ENCODE measurements at places on chromosomes 2 and 18.

DNA sequence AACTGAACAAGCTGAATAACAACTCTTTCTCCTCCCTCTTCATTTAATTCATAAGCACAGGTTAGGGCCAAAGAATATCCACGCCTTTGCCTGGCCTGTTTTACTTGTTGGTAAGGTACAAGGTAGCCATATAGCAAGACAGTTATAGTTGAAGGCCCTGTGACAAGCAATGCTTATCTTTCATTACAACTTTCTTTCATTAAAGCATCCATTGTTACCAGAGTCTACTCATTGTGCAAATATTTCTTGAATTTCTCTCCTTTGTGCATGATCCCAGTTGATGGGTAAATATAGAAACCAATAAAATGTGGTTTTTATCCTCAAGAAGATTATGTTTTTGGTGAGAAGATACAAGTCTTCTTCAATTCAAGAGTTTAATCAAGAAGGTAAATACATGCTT is 140.2 kb downstream of the UBE2E3 start:
- no peak for DNase-seq

GRCh38 chr18:22839340-22839821 is 93.7 kb upstream of the RBBP8 start:
- DNase-seq: no peak

DNA sequence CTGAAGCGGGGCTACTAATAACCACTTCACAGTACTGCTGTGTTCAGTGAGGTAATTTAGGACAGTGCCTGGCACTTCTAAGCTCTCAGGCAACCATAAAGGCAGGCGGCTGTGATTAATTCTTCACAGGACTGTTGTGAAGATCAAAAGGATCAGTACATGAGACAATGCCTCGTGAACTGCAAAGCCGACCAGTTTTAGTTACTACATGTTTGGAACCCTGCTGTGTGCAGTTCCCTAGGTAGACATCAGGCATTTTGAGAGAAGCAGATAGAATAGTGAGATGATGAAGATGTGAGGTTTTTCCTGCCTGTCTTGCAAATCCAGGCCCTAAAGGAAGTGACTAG is 19.1 kb downstream of the EFHD1 start:
- DNase-seq: no peak

DNA sequence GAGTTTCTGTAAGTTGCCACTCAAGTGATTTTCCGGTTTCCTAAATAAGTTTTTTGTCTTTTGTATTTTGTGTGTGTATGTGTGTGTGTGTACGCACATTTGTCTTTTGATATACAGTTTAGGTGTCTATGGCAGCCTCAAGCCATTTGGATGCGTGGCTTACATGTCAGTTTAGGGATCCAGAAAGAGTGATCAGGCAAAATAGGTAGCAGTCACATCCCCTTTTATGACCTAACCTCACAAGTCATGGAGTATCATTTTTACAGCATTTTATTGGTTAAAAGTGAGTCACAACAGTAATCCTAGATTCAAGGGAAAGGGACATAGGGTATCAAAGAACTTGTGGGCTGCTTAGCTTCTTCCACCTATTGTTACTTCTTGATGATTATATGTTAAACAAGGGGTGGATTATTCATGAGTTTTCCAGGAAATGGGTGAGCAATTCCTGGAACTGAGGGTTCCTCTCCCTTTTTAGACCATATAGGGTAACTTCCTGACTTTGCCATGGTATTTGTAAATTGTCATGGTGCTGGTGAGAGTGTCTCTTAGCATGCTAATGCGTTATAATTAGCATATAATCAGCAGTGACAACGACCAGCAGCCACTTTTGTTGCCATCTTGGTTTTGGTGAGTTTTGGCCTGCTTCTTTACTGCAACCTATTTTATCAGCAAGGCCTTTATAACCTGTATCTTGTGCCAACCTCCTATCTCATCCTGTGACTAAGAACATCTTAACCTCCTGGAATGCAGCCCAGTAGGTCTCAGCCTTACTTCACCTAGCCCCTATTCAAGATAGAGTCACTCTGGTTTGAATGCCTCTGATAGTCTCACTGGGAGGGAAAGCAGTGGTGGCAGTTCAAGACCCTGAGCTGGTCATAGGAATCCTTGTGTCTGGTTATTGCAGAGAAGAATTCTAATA is 8.6 kb upstream of the SOCS6 start:
- DNase-seq: no peak

DNA sequence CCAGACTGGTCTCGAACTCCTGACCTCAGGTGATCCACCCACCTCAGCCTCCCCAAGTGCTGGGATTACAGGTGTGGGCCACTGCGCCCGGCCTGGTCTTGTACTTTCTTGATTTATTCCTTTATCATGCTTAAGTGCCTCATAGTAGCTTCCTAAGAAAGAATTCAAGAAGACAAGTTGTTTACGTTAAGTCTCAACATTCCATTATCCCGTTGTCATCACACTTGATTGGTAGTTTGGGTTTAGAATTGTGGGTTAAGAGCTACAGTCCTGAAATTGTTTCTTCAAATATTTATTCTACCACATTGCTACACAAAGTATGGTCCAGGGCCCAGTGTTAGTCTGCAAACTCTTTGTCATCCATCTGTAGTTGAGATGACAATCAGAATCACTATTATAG is 194.0 kb downstream of the VWC2L start:
- DNase-seq: peak; percentile 76

DNA sequence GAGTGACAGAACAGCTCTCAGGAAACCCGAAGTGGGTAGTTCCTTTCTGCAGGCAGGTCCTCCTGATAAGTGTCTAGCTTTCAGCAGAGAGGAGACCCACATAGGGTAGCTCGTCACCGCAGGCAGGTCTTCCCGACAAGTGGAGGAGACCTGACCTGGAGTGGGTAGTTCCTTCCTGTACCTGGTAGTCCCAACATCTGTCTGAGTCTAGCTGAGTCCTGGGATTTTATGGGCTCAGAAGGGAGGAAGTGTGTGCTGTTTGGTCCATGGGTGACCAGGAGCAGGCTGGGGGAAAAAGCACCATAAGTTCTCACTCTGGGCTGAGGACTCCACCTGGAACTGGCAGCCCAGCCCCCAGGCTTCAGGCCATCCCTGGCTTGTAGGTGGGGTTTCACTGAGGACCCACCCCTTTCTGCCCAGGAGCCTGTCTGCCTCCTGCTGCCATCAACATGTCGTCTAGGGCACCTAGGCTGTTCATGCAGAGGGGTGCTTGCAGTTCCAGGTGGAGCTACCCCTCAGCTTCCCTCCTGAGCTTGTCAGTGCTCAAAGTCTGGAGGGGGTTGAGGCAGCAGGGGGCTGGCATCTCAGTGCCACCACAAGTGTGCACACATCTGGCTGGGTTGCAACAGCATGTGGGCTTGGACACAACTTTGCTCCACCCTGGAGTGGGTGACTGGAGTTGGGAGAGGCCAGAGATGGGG is 9.4 kb downstream of the DYSF start:
- DNase-seq: no peak

DNA sequence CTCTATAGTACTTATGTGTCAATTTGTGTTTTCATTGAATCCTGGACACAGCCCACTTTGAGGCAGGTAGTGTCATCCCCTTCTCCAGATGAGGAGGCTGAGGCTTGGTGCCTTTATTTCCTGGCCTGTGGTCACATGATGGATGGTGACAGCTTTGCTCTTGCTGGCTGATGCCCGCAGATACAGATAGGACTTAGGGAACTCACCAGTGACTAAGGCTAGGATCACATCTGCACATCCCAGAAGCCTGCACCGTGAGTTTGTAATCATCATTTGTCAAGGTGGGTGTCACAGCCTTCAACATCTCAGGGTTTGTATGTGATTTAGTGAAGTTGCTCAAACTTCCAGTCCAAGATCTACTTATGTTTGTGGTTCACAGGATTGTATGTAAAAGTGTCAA is 295.1 kb upstream of the RAB12 start:
- DNase-seq: no peak

GRCh38 chr18:62420513-62421209 is 95.6 kb downstream of the TNFRSF11A start:
- DNase-seq: peak; percentile 86

DNA sequence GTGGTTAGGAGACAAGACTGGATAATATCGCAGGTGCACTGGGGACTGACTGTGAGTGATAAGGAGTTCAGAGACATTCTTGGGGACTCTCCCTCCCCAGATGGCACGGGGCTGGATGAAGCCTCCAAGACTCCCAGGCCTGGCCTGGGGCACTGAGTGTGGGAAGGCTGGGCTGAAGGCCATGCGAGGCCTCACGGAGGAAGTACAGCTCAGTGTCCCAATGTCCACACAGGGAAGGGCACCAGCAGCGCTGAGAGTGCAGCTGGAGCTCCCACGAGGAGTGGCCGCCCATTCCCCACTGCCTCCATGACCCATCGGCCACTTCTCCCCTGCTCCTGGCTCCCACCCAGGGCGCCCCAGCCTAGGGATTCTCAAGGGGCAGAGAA is 6.5 kb downstream of the MFSD2B start:
- no peak for DNase-seq

- DNase-seq: peak; percentile 76
Measured at GRCh38 chr18:68623342-68623741, 91.6 kb downstream of the TMX3 start.

GRCh38 chr2:239147376-239147775 is 253.4 kb downstream of the HDAC4 start:
- no peak for DNase-seq

DNA sequence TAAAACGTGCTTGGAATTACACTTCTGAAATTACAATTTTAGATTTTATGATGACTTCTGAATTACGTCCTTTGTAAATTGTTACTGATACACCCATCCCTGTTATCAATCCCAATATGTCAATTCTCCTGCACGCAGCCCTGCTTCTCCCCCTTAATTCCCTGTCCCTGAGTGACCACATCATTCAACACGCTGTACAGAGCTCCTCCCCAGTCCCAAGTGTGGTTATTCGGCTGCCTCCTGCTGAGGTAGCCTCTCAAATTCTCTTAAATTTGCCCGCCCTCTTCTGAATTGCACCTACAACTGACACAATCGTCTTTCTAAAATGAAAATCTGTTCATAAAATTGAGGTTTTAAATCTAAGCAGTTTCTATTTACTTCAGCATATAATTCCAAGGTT is 10.1 kb downstream of the SERPINB8 start:
- no peak for DNase-seq

GRCh38 chr2:238064376-238064775 is 3.6 kb downstream of the SCLY start:
- DNase-seq: no peak

- DNase-seq: no peak
Measured at GRCh38 chr2:40421631-40422297, 30.1 kb downstream of the SLC8A1 start.

- peak; percentile 70 for DNase-seq
Measured at GRCh38 chr2:27855476-27855875, 34.7 kb downstream of the RBKS start.

DNA sequence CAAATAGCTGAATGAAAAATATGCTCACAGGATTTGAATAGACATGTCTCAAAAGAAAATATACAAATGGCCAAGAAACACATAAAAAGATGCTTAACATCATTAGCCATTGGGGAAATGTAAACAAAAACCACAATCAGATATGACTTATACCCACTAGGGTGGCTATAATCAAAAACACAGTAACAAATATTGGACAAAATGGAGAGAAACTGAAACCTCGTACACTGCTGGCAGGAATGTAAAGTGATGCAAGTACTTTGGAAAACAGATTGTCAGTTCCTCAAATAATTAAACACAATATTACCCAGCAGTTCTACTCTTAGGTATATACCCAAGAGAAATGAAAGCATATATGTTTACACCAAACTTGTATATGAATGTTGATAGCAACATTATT is 213.0 kb downstream of the PHLPP1 start:
- peak; percentile 68 for DNase-seq

DNA sequence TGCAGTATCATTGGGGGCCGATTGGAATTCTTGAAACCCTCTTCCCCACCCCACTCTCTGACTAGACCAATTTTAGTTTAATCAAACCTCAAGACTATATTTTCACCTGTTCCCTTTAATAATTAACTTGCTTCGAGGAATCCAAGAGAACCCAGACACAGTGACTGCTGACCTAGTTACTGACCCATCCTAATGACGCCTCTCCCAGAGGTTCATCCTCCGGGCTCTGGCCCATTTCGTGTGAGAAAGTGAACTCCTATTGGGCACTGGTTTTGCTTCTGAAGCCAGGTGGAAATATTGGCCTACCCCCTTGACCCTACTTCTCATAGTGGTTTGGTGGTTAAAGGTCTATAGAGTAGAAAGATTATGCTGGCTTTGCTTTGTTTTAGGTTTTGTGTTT is 39.9 kb downstream of the RPL37A start:
- no peak for DNase-seq

DNA sequence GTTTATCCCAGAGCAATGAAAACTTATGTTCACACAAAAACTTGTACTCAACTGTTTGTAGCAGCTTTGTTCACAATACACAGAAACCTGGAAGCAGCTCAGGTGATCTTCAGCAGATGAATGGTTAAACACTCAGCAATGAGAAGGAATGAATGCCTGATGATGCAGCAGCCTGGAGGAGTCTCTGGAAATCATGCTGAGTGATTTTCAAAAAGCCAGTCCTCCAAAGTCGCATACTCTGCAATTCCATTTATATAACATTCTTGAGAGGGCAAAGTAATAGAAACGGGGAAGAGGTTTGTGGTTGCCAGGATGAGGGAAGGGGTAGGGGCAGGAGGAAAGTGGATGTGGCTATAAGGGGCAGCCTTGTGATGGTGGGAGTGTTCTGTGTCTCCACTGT is 108.1 kb downstream of the CTIF start:
- DNase-seq: no peak

DNA sequence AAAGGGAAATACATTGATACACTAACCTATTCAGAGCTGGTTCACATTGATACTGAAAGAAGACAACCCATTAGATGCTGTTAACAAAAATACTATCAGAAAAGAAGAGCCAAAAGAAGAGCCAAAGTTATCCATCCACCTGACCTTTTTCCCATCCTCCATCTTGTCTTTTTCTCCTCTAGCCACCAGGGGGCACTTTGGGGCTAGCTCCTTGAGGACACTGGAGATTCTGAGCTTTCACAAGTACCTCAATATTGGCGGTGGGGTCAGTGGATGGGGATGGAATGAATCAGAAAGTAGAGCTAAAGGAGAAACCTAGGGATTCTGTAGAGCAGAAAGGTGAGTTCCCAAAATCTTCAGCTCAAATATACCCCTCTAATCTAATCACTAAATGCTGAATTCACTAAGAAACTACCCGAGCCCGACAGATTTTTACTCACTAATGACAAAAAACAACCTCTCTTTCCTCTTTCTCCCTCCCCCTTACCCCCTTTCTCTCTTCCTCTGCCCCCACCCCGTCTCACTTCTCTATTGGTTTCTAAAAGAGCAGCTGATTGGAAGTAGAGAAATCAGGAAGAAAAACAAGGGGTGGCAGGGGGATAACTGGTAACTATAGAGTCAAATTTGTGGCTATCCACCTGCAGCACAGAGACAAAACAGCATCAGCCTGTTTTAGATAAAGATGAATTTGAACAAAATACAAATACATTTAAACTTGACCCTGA is 203.3 kb downstream of the TCF4 start:
- DNase-seq: peak; percentile 49

- no peak for DNase-seq
Measured at GRCh38 chr2:165609672-165610071, 140.2 kb downstream of the CSRNP3 start.
